CD8-positive, alpha-beta memory T cell (primary cell): ENCODE measurements at places on chromosomes 2 and 18.
A peak's percentile ranks its signal among the peaks of the same experiment; 100 is the strongest.

DNA sequence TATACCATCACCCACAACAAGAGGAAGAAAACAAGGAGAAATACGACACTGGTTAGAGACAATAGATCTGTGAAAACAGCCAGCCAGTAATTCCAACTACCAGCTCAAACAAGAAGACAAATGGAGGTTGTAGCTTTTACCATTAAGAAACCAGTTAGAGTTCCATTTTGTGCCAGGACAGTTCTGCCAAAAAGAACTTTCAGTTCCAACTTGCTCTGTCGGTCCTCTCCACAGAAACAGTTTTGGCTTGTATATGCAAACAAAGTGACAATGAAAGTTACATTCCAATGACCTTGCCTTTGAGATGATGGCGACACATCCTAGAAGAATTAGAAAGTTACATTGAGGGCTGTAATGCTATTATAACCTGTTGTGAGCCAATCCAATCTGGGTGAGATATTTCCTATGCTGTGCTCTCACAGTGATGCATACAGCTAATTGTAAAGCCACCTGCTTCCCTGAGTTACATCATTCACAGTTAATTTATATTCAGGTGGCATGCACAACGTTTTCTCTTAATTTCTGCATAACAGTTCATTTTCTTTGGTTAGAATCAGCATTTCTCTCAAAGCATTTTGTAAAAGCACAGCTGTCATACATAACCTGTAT is 1378.4 kb upstream of the PIK3C3 start:
- no peak overlapping the region for H3K27ac ChIP-seq
- no peak for DNase-seq
- no peaks in the 10 kb centered on the region for H3K36me3 ChIP-seq

- no peaks in the 10 kb centered on the region for H3K36me3 ChIP-seq
- no peak for DNase-seq
- no peak overlapping the region for H3K27ac ChIP-seq
- no peaks in the 10 kb centered on the region for H3K4me1 ChIP-seq
Observed at GRCh38 chr2:16470936-16471490, 194.6 kb downstream of the CYRIA start.

DNA sequence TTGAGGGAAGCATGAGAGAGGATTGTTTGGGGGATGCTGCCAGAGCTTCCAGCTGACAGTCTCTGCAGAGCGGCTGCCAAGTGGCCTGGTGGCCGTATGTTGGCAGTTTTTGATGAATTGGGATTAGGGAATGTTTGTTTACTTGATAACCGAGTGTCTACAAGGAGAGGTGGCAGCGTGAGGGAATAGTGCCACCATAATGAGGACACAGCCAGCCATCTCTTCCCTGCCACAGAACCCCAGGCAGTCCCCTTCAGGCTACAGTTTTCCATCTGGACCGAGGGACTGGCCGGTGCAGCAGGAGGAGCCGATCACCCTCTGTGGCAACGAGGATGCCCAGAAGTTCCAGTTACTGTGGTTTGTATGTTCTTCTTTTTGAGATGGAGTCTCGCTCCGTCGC is 55.2 kb downstream of the TRAPPC12 start:
- H3K4me1 ChIP-seq = no peaks in the 10 kb centered on the region
- H3K27me3 ChIP-seq = no peaks in the 10 kb centered on the region
- DNase-seq = no peak
- no peaks in the 10 kb centered on the region for H3K36me3 ChIP-seq

DNA sequence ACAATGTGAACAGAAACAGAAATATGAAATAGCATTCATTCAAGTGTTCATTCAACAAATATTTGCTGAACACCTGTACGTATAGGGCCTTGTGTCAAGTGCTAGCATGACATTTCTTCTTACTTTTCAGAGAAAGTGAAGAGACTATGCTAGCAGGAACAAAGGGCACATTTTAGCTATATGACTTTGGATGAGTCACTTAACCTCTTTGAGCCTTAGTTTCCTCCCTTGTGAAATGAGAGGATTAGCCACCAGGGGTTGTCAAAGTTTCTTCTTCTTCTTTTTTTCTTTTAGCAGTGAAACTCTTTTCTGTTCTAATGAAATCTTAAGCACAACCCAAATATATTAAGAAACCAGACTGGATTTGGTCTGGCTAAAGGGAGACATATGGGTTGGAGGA is 53.1 kb downstream of the FIGN start:
- no peak overlapping the region for H3K27ac ChIP-seq
- no peaks in the 10 kb centered on the region for H3K4me1 ChIP-seq
- no peaks in the 10 kb centered on the region for H3K36me3 ChIP-seq
- no peak for DNase-seq

DNA sequence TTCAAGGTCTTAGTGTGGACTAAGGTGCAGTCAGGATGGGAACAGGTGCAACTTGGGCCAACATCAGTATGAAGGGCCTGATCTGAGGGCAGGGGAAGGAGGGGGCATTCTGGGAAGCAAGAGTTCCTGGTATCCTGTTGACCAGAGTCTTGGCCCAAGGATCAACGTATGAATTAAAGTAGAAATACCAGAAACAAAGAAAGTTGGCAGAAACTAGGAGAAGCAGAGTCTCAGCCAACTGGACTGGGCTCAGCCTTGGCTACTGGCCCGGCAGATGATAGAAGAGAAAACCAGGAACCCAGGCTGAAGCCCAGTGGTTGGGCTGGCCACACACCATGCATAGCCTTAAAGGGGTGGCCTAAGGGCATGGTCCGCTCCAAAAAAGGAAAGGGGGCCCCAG is 2.3 kb downstream of the CETN1 start:
- no peaks in the 10 kb centered on the region for H3K36me3 ChIP-seq
- no peaks in the 10 kb centered on the region for H3K4me1 ChIP-seq
- DNase-seq = no peak
- no peak overlapping the region for H3K27ac ChIP-seq

- no peak for DNase-seq
- no peaks in the 10 kb centered on the region for H3K27me3 ChIP-seq
- H3K36me3 ChIP-seq = peaks cover 9% of the 10 kb centered on the region
- H3K4me1 ChIP-seq = no peaks in the 10 kb centered on the region
- no peak overlapping the region for H3K4me3 ChIP-seq
Observed at GRCh38 chr2:70214953-70215549, 24.2 kb upstream of the C2orf42 start.

GRCh38 chr2:187297801-187298200 is 150.3 kb downstream of the CALCRL start:
- H3K36me3 ChIP-seq = no peaks in the 10 kb centered on the region
- no peak overlapping the region for H3K4me3 ChIP-seq
- H3K27ac ChIP-seq = no peak overlapping the region
- DNase-seq = no peak
- no peaks in the 10 kb centered on the region for H3K27me3 ChIP-seq

DNA sequence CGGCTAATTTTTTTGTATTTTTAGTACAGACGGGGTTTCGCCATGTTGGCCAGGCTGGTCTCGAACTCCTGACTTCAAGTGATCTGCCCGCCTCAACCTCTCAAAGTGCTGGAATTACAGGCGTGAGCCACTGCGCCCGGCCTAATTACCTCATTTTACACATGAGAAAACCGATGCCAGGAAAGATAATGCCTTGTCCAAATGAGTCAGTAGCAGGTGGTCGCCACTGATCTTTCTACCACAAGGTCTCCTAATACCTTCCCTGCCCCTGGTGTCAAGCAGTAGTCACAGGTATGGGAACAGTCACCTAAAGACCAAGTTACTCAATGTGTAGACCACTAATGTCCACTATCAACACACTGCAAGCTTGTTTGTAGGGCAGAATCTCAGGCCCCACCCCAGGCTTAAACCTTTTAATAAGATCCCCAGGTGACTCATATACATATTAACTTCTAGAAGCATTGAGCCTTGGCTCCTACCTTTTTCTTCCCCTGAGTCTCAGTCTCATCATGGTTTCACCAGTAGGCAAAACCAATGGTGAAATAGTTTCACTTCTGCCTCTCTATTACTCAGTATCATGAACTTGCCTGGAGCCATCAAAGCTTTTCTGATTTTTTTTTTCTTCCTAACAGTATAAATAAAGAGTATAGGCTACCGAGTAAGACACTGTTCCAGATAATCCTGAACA is 6.9 kb upstream of the EPB41L5 start:
- H3K27ac ChIP-seq = no peak overlapping the region
- DNase-seq = no peak
- H3K36me3 ChIP-seq = no peaks in the 10 kb centered on the region
- H3K4me1 ChIP-seq = no peaks in the 10 kb centered on the region
- H3K27me3 ChIP-seq = no peaks in the 10 kb centered on the region
- H3K4me3 ChIP-seq = no peak overlapping the region

GRCh38 chr2:132670496-132671150 is 618 bp upstream of the LYPD1 start:
- no peak overlapping the region for H3K27ac ChIP-seq
- H3K36me3 ChIP-seq = no peaks in the 10 kb centered on the region
- H3K27me3 ChIP-seq = no peaks in the 10 kb centered on the region
- H3K4me3 ChIP-seq = no peak overlapping the region

- no peak overlapping the region for H3K4me3 ChIP-seq
- no peaks in the 10 kb centered on the region for H3K36me3 ChIP-seq
- no peak overlapping the region for H3K27ac ChIP-seq
- no peaks in the 10 kb centered on the region for H3K4me1 ChIP-seq
Observed at GRCh38 chr2:47203995-47204394, 48.9 kb upstream of the STPG4 start.

- H3K27ac ChIP-seq = no peak overlapping the region
- H3K27me3 ChIP-seq = no peaks in the 10 kb centered on the region
- H3K4me3 ChIP-seq = no peak overlapping the region
Observed at GRCh38 chr2:163731735-163732134, 4.1 kb downstream of the FIGN start.

GRCh38 chr2:19901442-19902215 is at the start of gene TTC32:
TTC32 (minus strand) TSS chr2:19901983; CDS start chr2:19901854, 129 bp downstream.
- H3K36me3 ChIP-seq = no peaks in the 10 kb centered on the region
- peak within 1 kb of the TSS; percentile 97 for H3K4me3 ChIP-seq
- no peaks in the 10 kb centered on the region for H3K27me3 ChIP-seq
- peak within 1 kb of the TSS; percentile 94 for H3K27ac ChIP-seq

GRCh38 chr18:59093668-59094067 is 46.0 kb upstream of the SEC11C start:
- no peak overlapping the region for H3K27ac ChIP-seq
- H3K27me3 ChIP-seq = no peaks in the 10 kb centered on the region
- no peaks in the 10 kb centered on the region for H3K4me1 ChIP-seq
- H3K4me3 ChIP-seq = no peak overlapping the region

DNA sequence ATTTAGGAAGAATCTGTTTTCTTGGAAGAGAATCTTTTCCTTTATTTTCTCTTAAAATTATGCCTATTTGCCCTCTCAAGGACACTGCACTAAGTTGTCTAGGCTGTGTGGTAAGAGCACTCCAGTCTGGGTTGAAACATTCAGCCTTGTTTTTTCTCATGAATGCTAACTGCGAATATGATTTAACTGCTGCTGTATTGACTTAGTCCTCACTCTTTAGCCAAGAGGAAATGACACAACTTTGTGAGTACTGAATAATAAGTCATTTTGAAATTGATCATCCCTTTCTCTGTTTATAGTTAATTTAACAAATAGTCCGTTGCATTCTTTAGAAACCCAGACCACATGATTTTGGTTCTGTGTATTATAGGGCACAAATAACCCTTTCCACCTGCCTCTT is 4.5 kb upstream of the RND3 start:
- peaks cover under 1% of the 10 kb centered on the region for H3K27me3 ChIP-seq
- H3K4me3 ChIP-seq = no peak overlapping the region
- peaks cover 3% of the 10 kb centered on the region for H3K4me1 ChIP-seq
- no peak for DNase-seq
- no peak overlapping the region for H3K27ac ChIP-seq
- no peaks in the 10 kb centered on the region for H3K36me3 ChIP-seq

GRCh38 chr2:148817210-148817708 is 57.8 kb upstream of the KIF5C start:
- DNase-seq = no peak
- no peaks in the 10 kb centered on the region for H3K4me1 ChIP-seq
- H3K4me3 ChIP-seq = no peak overlapping the region
- no peaks in the 10 kb centered on the region for H3K36me3 ChIP-seq
- no peak overlapping the region for H3K27ac ChIP-seq

- H3K36me3 ChIP-seq = no peaks in the 10 kb centered on the region
- H3K27ac ChIP-seq = no peak overlapping the region
- H3K4me3 ChIP-seq = no peak overlapping the region
- H3K4me1 ChIP-seq = no peaks in the 10 kb centered on the region
- no peak for DNase-seq
Observed at GRCh38 chr18:5998166-5998881, 103.0 kb upstream of the TMEM200C start.

DNA sequence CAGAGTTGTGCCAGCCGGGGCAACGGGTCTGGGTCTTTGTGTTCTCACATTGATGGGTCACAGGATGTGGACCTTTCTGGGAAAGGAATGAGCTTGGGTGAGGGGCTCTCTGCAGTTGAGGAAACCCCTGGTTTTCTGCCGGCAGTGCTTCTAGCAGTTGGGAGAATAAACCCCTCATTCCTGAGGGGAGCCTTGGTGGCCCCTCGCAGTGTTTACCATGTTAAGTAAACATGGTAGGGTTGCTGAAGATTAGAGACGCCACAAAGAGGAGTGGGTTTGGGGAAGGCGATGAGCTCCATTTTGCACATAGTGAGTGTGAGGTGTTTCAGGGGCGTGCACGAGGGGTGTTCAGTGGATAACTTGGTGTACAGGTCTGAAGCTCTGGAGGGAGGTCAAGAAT is 27.7 kb upstream of the PUM2 start:
- no peak for DNase-seq
- H3K27ac ChIP-seq = no peak overlapping the region
- H3K4me1 ChIP-seq = no peaks in the 10 kb centered on the region
- H3K36me3 ChIP-seq = no peaks in the 10 kb centered on the region

GRCh38 chr2:155218945-155219344 is 520.5 kb downstream of the KCNJ3 start:
- H3K4me3 ChIP-seq = no peak overlapping the region
- H3K27ac ChIP-seq = no peak overlapping the region
- DNase-seq = no peak
- H3K4me1 ChIP-seq = no peaks in the 10 kb centered on the region
- no peaks in the 10 kb centered on the region for H3K36me3 ChIP-seq

GRCh38 chr2:52570716-52571115 is 1196.9 kb upstream of the CHAC2 start:
- H3K27ac ChIP-seq = no peak overlapping the region
- H3K4me1 ChIP-seq = no peaks in the 10 kb centered on the region
- H3K4me3 ChIP-seq = no peak overlapping the region
- no peaks in the 10 kb centered on the region for H3K27me3 ChIP-seq
- no peaks in the 10 kb centered on the region for H3K36me3 ChIP-seq
- DNase-seq = no peak

GRCh38 chr2:237955640-237956401 is 11.0 kb upstream of the UBE2F start:
- no peaks in the 10 kb centered on the region for H3K27me3 ChIP-seq
- no peak for DNase-seq
- H3K36me3 ChIP-seq = no peaks in the 10 kb centered on the region
- H3K27ac ChIP-seq = no peak overlapping the region
- no peak overlapping the region for H3K4me3 ChIP-seq
- no peaks in the 10 kb centered on the region for H3K4me1 ChIP-seq

GRCh38 chr2:241254904-241255351 is 60.5 kb downstream of the HDLBP start:
- peaks cover 47% of the 10 kb centered on the region for H3K36me3 ChIP-seq
- H3K27me3 ChIP-seq = no peaks in the 10 kb centered on the region
- H3K4me1 ChIP-seq = no peaks in the 10 kb centered on the region

- H3K27ac ChIP-seq = no peak overlapping the region
- H3K4me3 ChIP-seq = no peak overlapping the region
- no peaks in the 10 kb centered on the region for H3K36me3 ChIP-seq
- no peaks in the 10 kb centered on the region for H3K27me3 ChIP-seq
Observed at GRCh38 chr2:105644174-105644980, 100.3 kb upstream of the NCK2 start.

- H3K27me3 ChIP-seq = no peaks in the 10 kb centered on the region
- no peaks in the 10 kb centered on the region for H3K36me3 ChIP-seq
- no peaks in the 10 kb centered on the region for H3K4me1 ChIP-seq
- no peak for DNase-seq
- H3K4me3 ChIP-seq = no peak overlapping the region
- no peak overlapping the region for H3K27ac ChIP-seq
Observed at GRCh38 chr2:150569761-150570160, 82.3 kb upstream of the RND3 start.
